Activated B cell treated with CpG ODN at 0.5 μM for 24 hours (primary cell): ENCODE measurements at places on chromosomes 3 and 15.

GRCh38 chr15:41150279-41150678 lies 34.2 kb upstream of the INO80 start:
- H3K27me3 ChIP-seq = no peaks in the 10 kb centered on the region
- H3K4me1 ChIP-seq = no peaks in the 10 kb centered on the region
- H3K27ac ChIP-seq = no peak overlapping the region
- H3K4me3 ChIP-seq = no peak overlapping the region
- no peak for DNase-seq
- no peaks in the 10 kb centered on the region for H3K36me3 ChIP-seq

GRCh38 chr3:54476891-54477290 lies 354.5 kb downstream of the CACNA2D3 start:
- DNase-seq = no peak
- H3K4me1 ChIP-seq = no peaks in the 10 kb centered on the region
- no peaks in the 10 kb centered on the region for H3K27me3 ChIP-seq
- H3K36me3 ChIP-seq = no peaks in the 10 kb centered on the region
- no peak overlapping the region for H3K4me3 ChIP-seq
- no peak overlapping the region for H3K27ac ChIP-seq

GRCh38 chr15:76278651-76279050 lies 32.6 kb downstream of the ETFA start:
- no peak overlapping the region for H3K27ac ChIP-seq
- H3K4me3 ChIP-seq = no peak overlapping the region
- no peak for DNase-seq
- H3K4me1 ChIP-seq = no peaks in the 10 kb centered on the region

GRCh38 chr3:148333091-148333490 lies 364.6 kb upstream of the AGTR1 start:
- H3K36me3 ChIP-seq = no peaks in the 10 kb centered on the region
- H3K4me3 ChIP-seq = no peak overlapping the region
- H3K27ac ChIP-seq = no peak overlapping the region
